ENCODE measurements at places on chromosomes 13 and 19.

DNA sequence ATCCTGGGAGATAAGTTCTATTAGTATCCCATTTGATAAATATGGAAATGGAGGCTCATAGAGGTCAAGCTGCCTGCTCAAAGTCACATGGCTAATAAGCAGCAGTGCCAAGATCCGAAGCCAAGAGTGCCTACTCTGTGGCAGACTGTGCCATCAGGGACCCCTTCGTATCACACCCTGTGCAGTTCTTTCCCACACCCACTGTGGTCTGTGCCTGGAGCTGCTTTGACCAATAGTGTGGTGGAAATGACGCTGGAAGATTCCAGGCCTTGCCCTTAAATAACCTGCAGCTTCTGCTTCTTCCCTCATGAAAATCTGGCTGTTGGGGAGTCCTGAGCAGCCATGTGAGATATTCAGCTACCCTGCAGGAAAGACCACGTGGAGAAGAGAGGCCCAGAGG, 10.1 kb downstream of the OPA3 start:
- H3K27ac ChIP-seq = no peak overlapping the region
- no peaks in the 10 kb centered on the region for H3K27me3 ChIP-seq
- no peaks in the 10 kb centered on the region for H3K36me3 ChIP-seq
- no peak for DNase-seq
- no peak overlapping the region for H3K4me3 ChIP-seq

GRCh38 chr13:43432958-43433357, 353.8 kb downstream of the ENOX1 start:
- H3K36me3 ChIP-seq = no peaks in the 10 kb centered on the region
- no peak overlapping the region for H3K27ac ChIP-seq
- DNase-seq = no peak
- H3K4me1 ChIP-seq = no peaks in the 10 kb centered on the region
- H3K27me3 ChIP-seq = peaks cover 8% of the 10 kb centered on the region

DNA sequence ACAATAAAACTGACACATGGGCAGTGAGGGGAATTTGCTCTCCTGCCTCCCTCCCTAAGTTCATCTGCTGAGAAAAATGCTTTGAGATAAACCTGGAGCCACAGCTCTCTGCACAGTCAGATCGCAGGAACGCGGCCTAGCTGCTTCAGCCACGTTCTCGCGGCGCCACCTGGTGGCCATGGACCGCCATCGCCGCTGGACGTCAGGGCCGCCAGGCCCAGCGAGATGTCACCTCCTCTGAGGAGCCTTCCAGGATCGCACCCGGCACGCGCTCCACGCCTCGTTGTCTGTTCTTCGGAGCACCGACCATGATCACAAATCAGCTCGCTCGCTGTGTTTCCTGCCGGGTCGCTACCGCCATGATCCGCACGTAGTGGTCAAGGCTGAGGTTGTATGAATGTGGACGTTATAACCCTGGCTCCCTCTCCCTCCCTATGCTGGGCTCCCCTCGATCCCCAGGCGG, 20.6 kb upstream of the USP29 start:
- no peak overlapping the region for H3K27ac ChIP-seq
- peaks cover 3% of the 10 kb centered on the region for H3K36me3 ChIP-seq
- DNase-seq = peak; percentile 62

- no peaks in the 10 kb centered on the region for H3K4me1 ChIP-seq
- no peaks in the 10 kb centered on the region for H3K36me3 ChIP-seq
- no peak overlapping the region for H3K27ac ChIP-seq
- no peak for DNase-seq
Observed at GRCh38 chr19:33865306-33865705, 68.6 kb downstream of the KCTD15 start.

GRCh38 chr19:30701178-30701577, 329.0 kb downstream of the ZNF536 start:
- H3K36me3 ChIP-seq = no peaks in the 10 kb centered on the region
- DNase-seq = no peak
- no peak overlapping the region for H3K27ac ChIP-seq
- no peak overlapping the region for H3K4me3 ChIP-seq
- H3K27me3 ChIP-seq = no peaks in the 10 kb centered on the region
- no peaks in the 10 kb centered on the region for H3K4me1 ChIP-seq

DNA sequence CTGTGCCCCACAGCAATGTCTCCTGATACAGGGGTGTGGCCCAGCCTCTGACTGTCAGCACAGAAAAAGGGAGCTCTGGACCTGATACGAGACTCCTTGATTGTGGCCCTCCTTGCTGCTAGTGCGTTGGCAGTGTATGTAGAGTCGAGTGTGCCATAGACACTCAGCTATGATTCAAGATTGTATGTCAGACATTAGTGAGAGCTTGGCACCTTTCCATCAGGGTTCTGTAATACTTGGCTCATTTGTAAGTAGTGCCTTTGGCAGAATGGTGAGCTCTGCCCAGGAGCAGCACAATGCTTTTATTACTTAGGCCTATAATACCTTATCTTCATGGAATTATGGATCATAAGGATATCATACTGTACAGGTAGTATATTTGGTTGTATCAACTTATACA, 83.4 kb downstream of the ATP8A2 start:
- DNase-seq = no peak
- H3K4me1 ChIP-seq = no peaks in the 10 kb centered on the region
- no peak overlapping the region for H3K27ac ChIP-seq
- H3K36me3 ChIP-seq = no peaks in the 10 kb centered on the region

DNA sequence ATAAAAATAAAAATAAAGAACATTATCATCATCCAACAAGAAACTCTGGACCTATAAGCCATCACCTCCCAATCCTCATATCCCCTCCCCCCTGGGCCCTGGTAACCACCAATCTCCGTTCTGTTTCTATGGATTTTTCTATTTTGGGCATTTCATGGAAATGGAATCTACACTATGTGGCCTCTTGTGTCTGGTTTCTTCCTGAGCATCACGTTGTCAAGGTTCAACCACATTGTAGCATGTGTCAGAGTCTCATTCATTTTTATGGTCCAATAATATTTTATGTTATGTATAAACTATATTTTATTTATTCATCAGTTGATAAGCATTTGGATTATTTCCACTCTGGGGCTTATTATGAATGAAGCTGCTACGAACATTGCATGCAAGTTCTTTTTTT, 26.9 kb downstream of the SULT2B1 start:
- peaks cover under 1% of the 10 kb centered on the region for H3K4me1 ChIP-seq
- no peaks in the 10 kb centered on the region for H3K36me3 ChIP-seq
- DNase-seq = no peak
- H3K27ac ChIP-seq = no peak overlapping the region
- no peak overlapping the region for H3K4me3 ChIP-seq

- H3K4me1 ChIP-seq = no peaks in the 10 kb centered on the region
- no peaks in the 10 kb centered on the region for H3K27me3 ChIP-seq
- DNase-seq = no peak
- no peak overlapping the region for H3K27ac ChIP-seq
- H3K36me3 ChIP-seq = no peaks in the 10 kb centered on the region
Observed at GRCh38 chr13:96817336-96817941, 176.8 kb downstream of the OXGR1 start.

GRCh38 chr13:25860862-25861261, 191.0 kb downstream of the SHISA2 start:
- no peaks in the 10 kb centered on the region for H3K36me3 ChIP-seq
- no peak overlapping the region for H3K4me3 ChIP-seq
- no peak overlapping the region for H3K27ac ChIP-seq
- peaks cover 12% of the 10 kb centered on the region for H3K27me3 ChIP-seq
- no peak for DNase-seq

DNA sequence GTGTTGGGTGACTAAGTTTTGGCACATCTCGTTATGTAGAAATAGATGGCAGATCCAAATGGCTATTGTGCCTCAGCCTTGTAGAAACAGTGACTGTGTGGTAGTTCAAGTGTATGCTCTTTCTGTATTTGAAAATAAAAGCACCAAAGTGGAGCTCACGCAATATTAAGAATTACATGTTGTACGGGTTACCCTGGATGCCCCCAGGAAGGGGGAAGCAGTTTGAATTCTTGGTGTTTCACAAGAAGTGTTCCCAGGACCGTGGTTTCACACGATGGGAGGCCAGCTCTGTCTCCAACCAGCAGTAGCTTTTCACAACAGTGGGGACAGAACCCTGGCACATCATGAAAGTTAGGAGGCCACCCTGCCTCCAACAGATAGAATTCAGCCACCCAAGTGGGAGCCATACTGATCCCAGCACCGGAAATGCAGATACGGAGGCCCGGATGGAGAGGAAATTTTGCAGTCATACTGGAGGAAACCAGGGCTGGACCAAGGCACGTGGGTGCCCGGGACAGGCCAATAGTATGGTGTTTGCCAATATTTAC, 8.9 kb downstream of the FLT1 start:
- H3K4me3 ChIP-seq = no peak overlapping the region
- H3K27me3 ChIP-seq = peaks cover 10% of the 10 kb centered on the region
- H3K27ac ChIP-seq = no peak overlapping the region

DNA sequence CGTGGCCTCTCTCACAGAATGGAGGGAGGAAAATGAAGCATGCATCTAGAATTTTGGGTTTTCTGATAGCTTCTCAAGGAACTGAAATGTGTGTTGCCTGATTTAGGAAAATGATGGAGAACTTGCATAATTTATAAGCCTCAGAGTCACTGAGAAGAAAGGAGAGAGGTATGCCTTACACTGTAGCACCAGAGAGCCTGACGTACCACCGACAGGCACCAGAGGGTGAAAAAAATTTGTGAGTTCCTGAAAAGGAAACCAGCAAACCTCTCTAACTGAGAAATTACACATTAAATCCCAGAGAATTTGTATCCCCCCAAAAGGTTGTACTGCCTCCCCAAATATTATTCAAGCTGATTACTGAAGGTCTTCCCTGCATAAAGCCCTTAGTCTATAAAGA, 915.3 kb upstream of the SLITRK6 start:
- no peak overlapping the region for H3K4me3 ChIP-seq
- DNase-seq = no peak
- H3K27me3 ChIP-seq = no peaks in the 10 kb centered on the region
- no peaks in the 10 kb centered on the region for H3K36me3 ChIP-seq

DNA sequence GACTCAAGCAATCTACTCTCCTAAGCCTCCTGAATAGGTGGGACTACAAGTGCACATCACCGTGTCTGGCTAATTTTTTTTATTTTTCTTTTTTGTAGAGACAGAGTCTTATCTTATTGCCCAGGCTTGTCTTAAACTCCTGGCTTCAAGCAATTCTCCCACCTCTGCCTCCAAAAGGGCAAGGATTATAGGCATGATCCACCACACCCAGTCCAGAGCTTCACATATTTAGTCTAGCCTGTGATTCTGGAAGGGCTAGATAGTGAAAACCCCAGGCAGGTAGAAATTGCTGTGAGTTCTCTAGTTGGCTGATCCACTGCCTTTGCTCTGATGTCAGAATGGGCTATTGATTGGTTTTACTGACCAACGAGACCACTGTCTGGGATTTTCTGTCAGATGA, 854.6 kb upstream of the MIR17HG start:
- no peaks in the 10 kb centered on the region for H3K27me3 ChIP-seq
- DNase-seq = no peak
- H3K4me3 ChIP-seq = no peak overlapping the region
- H3K36me3 ChIP-seq = no peaks in the 10 kb centered on the region
- H3K27ac ChIP-seq = no peak overlapping the region
- H3K4me1 ChIP-seq = no peaks in the 10 kb centered on the region

DNA sequence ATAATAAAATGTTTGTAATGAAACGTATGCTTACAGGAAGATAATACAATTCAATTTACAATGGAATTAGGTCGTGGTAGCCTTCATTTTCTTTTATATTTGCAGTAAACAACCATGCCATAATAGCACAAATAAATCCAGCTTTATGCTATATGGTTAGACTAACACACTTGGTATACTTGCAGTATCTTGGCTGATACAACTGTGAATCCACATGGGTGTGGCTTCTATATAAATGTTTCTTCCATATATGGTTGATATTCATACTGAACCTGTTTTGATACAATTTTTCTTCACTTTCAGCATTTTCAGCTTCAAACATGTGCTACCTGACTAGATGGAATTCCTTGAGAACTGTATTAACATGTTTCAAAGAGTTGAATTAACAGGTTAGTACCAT, 20.4 kb upstream of the SPRY2 start:
- no peaks in the 10 kb centered on the region for H3K27me3 ChIP-seq
- DNase-seq = no peak
- no peak overlapping the region for H3K27ac ChIP-seq
- H3K4me1 ChIP-seq = no peaks in the 10 kb centered on the region
- no peaks in the 10 kb centered on the region for H3K36me3 ChIP-seq
- no peak overlapping the region for H3K4me3 ChIP-seq

DNA sequence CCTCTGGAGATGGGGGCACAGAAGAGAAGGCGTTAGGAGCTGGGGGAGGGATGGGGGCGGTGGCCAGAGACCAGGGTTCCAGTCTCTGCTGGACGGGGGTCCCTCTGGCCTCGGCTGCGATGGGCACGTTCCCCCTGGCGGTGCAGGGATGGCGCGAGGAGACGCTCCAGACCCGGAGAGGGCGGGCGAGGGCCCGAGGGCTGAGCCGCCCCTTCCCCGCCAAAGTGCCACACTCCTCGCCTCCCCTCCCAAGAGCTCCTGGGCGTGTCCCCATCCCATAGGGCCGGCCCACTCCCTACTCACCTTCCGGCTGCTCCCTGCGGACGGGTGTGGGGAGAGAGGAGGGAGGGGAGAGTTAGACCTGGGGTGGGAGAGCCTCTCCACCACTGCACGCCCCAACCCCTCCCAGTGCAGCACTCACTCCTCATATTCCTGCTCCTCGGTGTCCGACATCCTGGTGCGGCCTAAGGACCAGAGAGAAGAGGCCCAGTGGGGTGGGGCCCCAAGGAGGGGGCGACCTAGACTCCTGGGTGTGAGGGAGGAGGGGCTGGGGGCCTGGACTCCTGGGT, 2.2 kb downstream of the TNNT1 start:
- H3K4me1 ChIP-seq = peaks cover 12% of the 10 kb centered on the region
- no peak for DNase-seq
- peaks cover under 1% of the 10 kb centered on the region for H3K36me3 ChIP-seq
- no peak overlapping the region for H3K4me3 ChIP-seq
- no peak overlapping the region for H3K27ac ChIP-seq

- peaks cover 15% of the 10 kb centered on the region for H3K4me1 ChIP-seq
- H3K27me3 ChIP-seq = no peaks in the 10 kb centered on the region
- no peaks in the 10 kb centered on the region for H3K36me3 ChIP-seq
- H3K4me3 ChIP-seq = no peak overlapping the region
- no peak overlapping the region for H3K27ac ChIP-seq
Observed at GRCh38 chr19:58492265-58492664, 16.1 kb downstream of the ZNF446 start.

- H3K27ac ChIP-seq = no peak overlapping the region
- H3K4me3 ChIP-seq = no peak overlapping the region
Observed at GRCh38 chr13:80428349-80429096, 87.6 kb upstream of the SPRY2 start.

GRCh38 chr13:94764576-94765321, 52.4 kb upstream of the SOX21 start:
- no peaks in the 10 kb centered on the region for H3K4me1 ChIP-seq
- DNase-seq = peak; percentile 22
- no peak overlapping the region for H3K27ac ChIP-seq
- H3K27me3 ChIP-seq = peaks cover 28% of the 10 kb centered on the region
- no peak overlapping the region for H3K4me3 ChIP-seq

DNA sequence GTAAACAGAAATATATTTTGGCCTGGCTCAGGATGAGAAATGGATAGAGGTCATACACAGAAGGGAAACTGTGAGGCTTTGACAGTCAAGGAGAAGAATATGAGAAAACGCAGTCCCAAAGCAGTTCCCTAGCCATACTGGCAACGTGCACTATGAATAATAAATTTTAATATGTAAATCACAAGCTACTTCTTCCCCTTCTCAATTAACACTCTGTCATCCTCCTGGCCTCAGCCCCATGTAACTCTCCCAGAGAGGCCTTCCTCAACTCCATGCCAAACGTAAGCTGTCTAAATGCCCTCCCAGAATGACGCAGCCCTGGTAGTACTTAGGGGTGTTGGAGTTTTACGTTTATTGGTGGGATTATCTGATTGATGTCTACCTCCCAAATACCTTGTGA, 732.6 kb downstream of the LIG4 start:
- no peaks in the 10 kb centered on the region for H3K36me3 ChIP-seq
- no peaks in the 10 kb centered on the region for H3K4me1 ChIP-seq
- no peaks in the 10 kb centered on the region for H3K27me3 ChIP-seq
- H3K27ac ChIP-seq = no peak overlapping the region
- DNase-seq = no peak
- H3K4me3 ChIP-seq = no peak overlapping the region

Measured in activated CD8-positive, alpha-beta T cell treated with anti-CD3 and anti-CD28 coated beads, Interleukin-2, amount 10 ng/mL, durations not matched to agents 7 days and 5 days (primary cell).